CD4-positive, CD25-positive, alpha-beta regulatory T cell (primary cell): ENCODE measurements at places on chromosomes 5 and 9.

DNA sequence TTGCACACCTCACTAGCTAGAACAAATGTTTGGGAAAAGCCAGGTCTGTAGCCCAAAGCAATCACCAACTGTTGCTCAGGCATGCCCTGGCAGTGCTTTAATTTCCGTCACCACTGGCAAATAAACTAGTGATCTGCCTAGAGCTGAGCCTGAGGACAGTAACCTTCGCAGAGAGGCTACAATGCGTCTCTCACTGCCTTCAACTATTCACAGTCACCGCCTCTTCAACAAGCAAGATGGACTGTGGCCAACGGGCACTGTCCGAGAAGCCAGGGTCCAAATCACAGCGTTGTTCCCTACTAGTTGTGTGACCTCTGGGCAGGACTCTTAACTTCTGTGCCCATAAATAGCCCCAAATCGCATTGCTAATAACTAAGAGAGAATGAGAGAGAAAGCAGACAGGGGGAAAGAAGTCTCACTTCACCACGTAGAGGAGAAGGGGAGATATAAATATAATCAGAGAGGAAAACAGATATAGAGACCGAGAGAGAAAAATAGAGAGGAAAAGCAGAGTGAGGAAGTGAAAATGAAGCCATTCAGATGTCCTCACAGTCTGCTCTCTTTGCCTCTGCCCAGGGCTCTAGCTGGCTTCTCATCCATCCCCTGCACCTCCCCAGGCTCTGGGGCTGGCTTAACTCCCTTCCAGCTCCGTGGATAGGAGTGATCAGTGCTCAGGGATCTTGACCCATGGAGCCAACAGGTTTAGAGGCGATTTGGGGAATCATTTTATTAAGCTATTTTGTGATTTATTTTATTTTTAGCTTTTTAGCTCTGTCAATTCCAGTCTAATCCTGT lies 157.9 kb downstream of the ZDHHC21 start:
- no peak overlapping the region for H3K27ac ChIP-seq
- H3K4me1 ChIP-seq = no peaks in the 10 kb centered on the region
- DNase-seq = no peak

GRCh38 chr5:67166460-67167285 lies 29.9 kb downstream of the CD180 start:
- H3K36me3 ChIP-seq = peaks cover 25% of the 10 kb centered on the region
- H3K27me3 ChIP-seq = no peaks in the 10 kb centered on the region
- H3K27ac ChIP-seq = peak overlapping the region; percentile 90
- peaks cover 77% of the 10 kb centered on the region for H3K4me1 ChIP-seq
- H3K4me3 ChIP-seq = peak overlapping the region; percentile 69

DNA sequence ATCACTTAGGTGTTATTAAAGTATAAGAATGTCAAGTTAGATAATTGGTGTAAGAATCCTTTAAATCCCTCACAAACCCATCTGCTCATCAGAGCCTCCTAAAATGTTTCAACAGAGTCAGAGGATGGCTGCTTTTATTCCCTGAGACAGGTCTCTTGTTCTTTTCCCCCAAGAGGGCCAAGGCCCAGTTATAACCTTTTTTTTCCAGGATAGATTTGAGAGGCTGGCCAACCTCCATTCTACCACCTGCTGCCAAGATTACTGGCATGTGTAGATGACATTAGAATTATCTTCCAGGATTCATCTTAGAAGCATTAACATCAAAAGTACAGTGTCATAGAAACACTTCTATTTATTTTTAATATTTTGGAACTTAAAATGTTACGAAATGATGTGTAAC lies 305.1 kb downstream of the TRPM3 start:
- H3K4me1 ChIP-seq = no peaks in the 10 kb centered on the region
- H3K27me3 ChIP-seq = peaks cover 1% of the 10 kb centered on the region
- H3K4me3 ChIP-seq = no peak overlapping the region
- no peak overlapping the region for H3K27ac ChIP-seq
- H3K36me3 ChIP-seq = no peaks in the 10 kb centered on the region
- DNase-seq = no peak

DNA sequence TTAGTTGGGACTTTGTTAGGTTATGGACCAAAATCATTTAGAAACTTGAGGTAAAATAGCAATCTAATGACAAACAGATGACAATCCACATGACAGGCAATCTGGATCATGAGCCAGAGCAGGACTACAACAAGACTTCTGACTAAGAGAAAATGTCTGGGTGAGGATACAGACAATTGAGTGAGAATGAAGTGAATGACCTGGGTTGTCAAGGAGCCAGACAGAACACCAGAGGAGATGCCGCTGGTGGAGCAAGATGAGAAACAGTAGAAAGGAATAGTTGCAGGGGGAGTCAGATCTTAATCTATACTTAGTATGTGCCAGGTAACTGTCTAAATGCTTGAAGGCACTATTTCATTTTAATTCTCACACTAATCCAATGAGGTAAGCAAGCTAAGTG lies 277.8 kb downstream of the PRELID2 start:
- no peak overlapping the region for H3K27ac ChIP-seq
- H3K4me3 ChIP-seq = no peak overlapping the region
- no peaks in the 10 kb centered on the region for H3K27me3 ChIP-seq
- DNase-seq = no peak

GRCh38 chr5:18553269-18553668 lies 919.0 kb downstream of the TAF11L14 start:
- no peak for DNase-seq
- no peak overlapping the region for H3K4me3 ChIP-seq
- no peaks in the 10 kb centered on the region for H3K27me3 ChIP-seq
- H3K27ac ChIP-seq = no peak overlapping the region

- H3K4me3 ChIP-seq = no peak overlapping the region
- peaks cover 5% of the 10 kb centered on the region for H3K36me3 ChIP-seq
- no peak for DNase-seq
- H3K27me3 ChIP-seq = no peaks in the 10 kb centered on the region
Observed at GRCh38 chr9:6942406-6942805, 184.6 kb downstream of the KDM4C start.

DNA sequence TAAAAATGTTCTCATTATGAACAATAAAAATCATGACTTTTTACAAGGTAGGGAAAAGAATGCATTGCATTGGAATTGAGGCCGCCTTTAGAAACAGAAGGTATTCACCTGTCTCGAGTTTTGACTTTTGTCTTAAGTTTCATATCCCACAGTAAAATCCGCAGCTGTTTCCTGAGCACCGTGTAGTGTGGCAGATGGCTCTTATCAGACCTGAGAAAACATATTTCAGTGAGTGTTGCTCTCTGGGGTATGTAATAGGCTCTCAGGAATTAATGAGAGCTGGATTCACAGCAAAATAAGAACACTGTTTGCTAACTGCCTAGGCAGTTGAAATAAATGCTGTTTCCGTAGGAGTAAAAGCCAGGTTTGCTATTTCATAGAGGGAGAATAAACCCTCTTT lies 221.4 kb downstream of the CFAP90 start:
- no peaks in the 10 kb centered on the region for H3K27me3 ChIP-seq
- H3K36me3 ChIP-seq = no peaks in the 10 kb centered on the region
- DNase-seq = no peak
- H3K4me1 ChIP-seq = no peaks in the 10 kb centered on the region
- no peak overlapping the region for H3K27ac ChIP-seq
- no peak overlapping the region for H3K4me3 ChIP-seq

- no peaks in the 10 kb centered on the region for H3K27me3 ChIP-seq
- peak overlapping the region; percentile 80 for H3K4me3 ChIP-seq
- peaks cover 28% of the 10 kb centered on the region for H3K4me1 ChIP-seq
- H3K27ac ChIP-seq = peak overlapping the region; percentile 86
- no peaks in the 10 kb centered on the region for H3K36me3 ChIP-seq
- no peak for DNase-seq
Observed at GRCh38 chr5:131209175-131209505, 38.4 kb downstream of the LYRM7 start.

- no peak for DNase-seq
- no peak overlapping the region for H3K4me3 ChIP-seq
- H3K27me3 ChIP-seq = no peaks in the 10 kb centered on the region
Observed at GRCh38 chr5:80093796-80094195, 58.6 kb downstream of the THBS4 start.

- H3K4me3 ChIP-seq = no peak overlapping the region
- DNase-seq = no peak
- H3K36me3 ChIP-seq = no peaks in the 10 kb centered on the region
- H3K4me1 ChIP-seq = no peaks in the 10 kb centered on the region
- H3K27me3 ChIP-seq = no peaks in the 10 kb centered on the region
- H3K27ac ChIP-seq = no peak overlapping the region
Observed at GRCh38 chr5:29134418-29134817, 2059.1 kb upstream of the CDH6 start.

DNA sequence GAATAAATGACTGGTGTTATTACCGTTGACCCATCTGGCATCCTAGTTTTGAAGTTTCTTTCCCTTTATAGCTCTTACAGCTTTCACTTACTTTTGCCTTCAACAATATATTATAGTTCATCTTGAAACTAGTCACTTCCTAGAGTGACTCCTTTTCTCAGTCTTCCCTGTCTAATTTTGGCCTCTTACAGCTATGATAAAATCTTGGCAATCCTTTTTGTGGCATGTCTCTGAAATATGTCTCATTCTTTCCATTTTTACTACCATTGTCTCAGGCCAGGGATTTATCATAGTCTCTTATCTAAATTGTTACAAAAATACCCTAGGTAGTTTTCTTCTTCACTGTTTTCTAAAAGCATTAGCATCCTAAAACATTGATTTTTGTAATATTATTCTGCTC lies 621.3 kb upstream of the ZNF608 start:
- H3K4me3 ChIP-seq = no peak overlapping the region
- DNase-seq = no peak
- no peaks in the 10 kb centered on the region for H3K27me3 ChIP-seq
- no peaks in the 10 kb centered on the region for H3K36me3 ChIP-seq

DNA sequence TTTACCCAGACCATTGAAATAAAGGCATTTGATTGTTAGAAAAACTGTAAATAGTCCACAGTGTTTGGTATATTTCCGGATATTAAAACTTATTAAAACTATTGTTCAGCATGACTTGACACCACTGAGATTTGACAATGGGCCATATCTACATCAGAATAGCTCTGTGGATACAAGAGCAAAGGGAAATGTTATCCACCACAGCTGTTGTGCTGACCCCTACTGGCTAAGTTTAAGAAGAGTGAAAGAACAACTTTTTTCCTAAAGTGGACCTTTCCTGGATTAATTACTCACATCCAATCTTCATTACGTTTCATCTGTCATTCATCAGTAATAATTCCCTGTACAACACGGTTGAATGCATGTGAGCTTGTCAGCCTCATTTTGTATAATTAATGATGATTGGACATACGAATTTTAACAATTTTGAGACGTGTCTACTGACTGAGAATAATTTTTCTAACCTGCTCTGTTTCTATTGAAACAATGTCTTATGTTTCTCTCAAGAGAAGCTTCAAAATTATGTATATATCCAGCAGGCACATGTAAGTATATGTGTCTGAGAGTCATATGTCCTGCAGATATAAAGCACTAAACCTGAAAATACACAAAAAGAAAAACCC lies 1952.6 kb downstream of the MAT2B start:
- no peak for DNase-seq
- H3K27me3 ChIP-seq = no peaks in the 10 kb centered on the region
- H3K36me3 ChIP-seq = no peaks in the 10 kb centered on the region
- no peak overlapping the region for H3K4me3 ChIP-seq
- no peak overlapping the region for H3K27ac ChIP-seq

GRCh38 chr5:175880213-175880612 lies 8.8 kb downstream of the CPLX2 start:
- no peaks in the 10 kb centered on the region for H3K4me1 ChIP-seq
- H3K27me3 ChIP-seq = peaks cover 15% of the 10 kb centered on the region
- no peak for DNase-seq
- H3K4me3 ChIP-seq = no peak overlapping the region
- no peaks in the 10 kb centered on the region for H3K36me3 ChIP-seq

DNA sequence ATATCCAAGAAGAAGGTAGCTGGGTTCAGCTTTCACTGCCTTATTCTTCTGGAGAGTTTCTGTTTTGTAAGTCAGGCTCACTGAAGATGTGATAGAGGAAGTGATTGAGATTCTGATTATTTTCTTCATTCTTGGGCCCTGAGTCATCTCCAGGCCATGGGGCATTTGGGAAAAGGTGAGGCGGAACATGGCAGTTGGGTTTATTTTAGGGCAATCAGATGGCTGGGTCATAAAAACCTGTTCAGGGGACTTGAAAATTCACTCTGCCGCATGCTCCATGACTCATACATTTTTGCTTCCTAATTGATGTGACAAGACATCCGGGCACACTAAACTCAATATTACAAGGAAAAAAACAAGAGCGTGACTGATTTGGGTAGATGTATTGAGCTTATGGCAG lies 265.7 kb upstream of the KLF4 start:
- no peak overlapping the region for H3K4me3 ChIP-seq
- H3K27ac ChIP-seq = no peak overlapping the region
- no peaks in the 10 kb centered on the region for H3K36me3 ChIP-seq

DNA sequence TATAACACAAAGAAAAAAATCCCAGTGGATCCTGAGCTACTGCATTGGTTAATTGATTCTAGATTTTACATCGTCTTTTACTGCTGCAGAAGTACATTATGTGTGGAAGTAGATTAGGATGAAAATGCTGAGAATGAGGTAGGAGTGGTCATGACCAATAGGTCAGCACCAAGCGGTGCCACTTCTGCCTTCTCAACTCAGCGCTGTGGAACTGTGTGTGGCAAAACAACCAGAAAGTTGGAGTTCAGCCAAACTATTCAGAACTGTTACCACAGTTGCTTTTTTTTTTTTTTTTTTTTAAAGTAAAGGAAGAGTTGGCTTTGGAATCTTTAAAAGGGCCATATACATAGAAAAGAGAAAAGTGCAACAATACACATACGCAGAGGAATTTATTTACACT lies 24.2 kb downstream of the POU5F2 start:
- no peaks in the 10 kb centered on the region for H3K36me3 ChIP-seq
- no peak overlapping the region for H3K27ac ChIP-seq
- H3K27me3 ChIP-seq = no peaks in the 10 kb centered on the region
- no peaks in the 10 kb centered on the region for H3K4me1 ChIP-seq

GRCh38 chr5:72179028-72179815 lies 71.9 kb downstream of the MAP1B start:
- H3K27ac ChIP-seq = no peak overlapping the region
- H3K4me3 ChIP-seq = no peak overlapping the region
- peaks cover 10% of the 10 kb centered on the region for H3K27me3 ChIP-seq
- H3K36me3 ChIP-seq = no peaks in the 10 kb centered on the region
- no peak for DNase-seq

DNA sequence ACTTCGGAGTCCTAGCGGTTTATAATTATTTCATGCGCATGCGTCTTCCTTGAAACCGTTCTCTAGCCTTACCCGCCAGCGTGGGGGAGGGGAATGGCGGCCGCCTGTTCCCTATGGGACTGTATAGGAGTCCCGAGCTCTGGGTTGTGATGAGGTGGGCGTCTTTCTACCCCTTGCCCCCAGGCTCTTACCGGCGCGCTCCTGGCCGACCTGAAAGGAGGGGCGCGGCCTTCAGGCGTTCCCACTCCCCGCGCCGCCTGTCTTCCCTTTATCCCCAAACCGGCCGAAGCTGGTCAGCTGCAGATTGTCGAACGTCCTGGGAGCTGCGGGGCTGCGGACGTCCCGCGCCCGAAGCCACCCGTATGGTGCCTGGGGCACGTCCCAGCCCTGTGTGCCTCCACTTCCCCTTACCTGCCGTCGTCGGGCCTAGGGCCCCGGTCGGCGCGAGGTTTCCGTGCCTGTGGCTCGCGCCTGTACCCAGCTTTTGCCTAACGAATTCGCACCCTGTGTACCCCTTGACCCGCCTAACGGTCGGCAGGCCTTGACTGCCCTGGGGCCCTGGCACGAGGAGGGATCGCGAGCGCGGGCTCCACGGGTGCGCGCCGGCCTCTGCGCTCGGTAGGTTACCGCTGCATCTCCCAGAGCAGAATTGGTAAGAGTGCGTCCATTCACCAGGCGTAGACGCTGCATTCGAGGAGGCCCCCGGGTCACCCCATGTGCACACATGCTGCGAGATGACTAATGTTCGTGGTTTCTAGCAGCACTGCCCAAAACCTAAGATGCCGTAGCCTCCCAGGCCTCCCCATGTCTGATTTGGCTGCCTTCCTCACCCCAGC lies 653 bp upstream of the HNRNPH1 start:
- H3K4me3 ChIP-seq = peak overlapping the region; percentile 48
- peak overlapping the region; percentile 98 for H3K27ac ChIP-seq
- H3K36me3 ChIP-seq = peaks cover 30% of the 10 kb centered on the region
- H3K27me3 ChIP-seq = no peaks in the 10 kb centered on the region
